ENCODE measurements at places on chromosomes 3 and 15.

DNA sequence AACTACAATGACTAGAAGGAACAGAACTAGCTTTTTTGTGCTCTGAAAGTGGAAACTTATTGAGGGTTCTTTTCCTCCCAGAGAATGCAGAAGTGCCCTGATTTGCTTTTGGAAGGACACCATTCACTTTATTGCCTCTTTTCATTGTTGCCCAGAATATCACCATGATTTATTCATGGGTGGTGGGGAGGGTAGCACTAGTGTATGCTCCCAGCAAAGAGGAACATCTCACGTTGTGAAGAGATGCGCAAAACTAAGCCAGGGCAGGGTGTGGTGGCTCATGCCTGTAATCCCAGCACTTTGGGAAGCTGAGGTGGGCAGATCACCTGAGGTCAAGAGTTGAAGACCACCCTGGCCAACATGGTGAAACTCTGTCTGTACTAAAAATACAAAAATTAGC, 31.4 kb downstream of the FLNB start:
- DNase-seq: no peak

GRCh38 chr15:35813573-35813972, 267.6 kb upstream of the DPH6 start:
- DNase-seq: no peak

GRCh38 chr3:160401291-160402095, 2.0 kb downstream of the SMC4 start:
- DNase-seq: no peak

DNA sequence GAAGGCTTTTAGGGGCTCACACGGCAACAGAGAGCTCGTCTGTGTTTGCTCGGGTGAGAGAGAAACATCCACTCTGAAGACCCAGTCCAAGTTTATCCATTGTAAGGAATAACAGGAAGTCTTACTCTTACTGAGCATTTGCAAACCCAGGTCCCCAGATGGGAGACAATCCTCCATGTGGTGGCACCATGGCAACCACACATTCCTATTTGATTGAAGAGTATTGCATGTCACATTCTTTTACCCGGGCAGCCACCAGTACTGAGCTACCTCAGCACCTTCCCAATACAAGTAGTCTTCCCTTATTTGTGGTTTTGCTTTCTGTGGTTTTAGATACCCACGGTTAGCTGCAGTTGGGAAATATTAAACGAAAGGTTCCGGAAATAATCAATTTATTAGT, 302.9 kb upstream of the RASGRP1 start:
- no peak for DNase-seq

DNA sequence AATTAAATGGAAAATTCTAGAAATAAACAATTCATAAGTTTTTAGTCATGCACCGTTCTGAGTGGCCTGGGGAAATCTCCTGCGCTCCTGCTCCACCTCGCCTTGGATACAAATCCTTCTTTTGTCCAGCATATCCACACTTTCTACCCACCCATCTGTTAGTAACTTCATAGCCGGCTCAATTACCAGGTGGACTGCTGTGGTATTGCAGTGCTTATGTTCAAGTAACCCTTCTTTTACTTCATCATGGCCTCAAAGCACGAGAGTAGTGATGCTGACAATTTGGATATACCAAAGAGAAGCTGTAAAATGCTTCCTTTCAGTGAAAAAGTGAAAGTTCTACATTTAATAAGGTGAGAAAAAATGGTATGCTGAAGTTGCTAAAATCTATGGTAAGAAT, 142.3 kb upstream of the CHL1 start:
- no peak for DNase-seq

DNA sequence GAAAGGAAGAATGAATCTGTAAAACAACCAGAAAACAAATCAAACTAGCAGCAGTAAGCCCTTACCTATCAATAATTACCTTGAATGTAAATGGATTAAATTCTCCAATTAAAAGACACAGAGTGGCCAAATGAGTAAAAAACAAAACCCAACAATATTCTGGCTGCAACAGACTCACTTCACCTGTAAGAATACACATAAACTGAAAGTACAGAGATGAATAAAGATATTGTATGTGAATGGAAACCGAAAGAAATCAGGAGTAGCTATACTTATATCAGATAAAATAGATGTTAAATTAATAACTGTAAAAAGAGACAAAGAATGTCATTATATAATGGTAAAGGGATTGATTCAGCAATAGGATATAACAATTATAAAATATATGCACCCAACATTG, 514.5 kb upstream of the DPPA4 start:
- DNase-seq: no peak

- no peak for DNase-seq
Observed at GRCh38 chr3:168583977-168584376, 488.3 kb upstream of the GOLIM4 start.

DNA sequence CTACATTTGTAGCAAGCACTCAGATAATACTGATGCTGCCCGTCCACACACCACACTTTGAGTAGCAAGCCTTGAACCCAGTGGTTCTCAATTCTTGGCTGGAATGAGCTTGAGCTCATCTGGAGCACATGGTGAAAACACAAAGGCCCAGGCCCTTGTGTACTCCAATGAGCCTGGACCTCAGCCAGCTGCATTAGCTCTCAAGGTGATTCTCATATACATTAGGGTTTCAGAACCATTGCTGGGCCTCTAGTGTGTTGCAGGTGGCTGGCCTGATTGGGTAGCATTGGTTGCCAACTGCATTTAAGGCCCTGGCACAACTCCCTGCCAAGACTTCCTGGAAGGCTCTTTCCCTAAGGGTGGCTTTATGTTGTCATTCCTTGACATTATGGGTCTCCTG, 23.4 kb upstream of the ZFAND6 start:
- no peak for DNase-seq

DNA sequence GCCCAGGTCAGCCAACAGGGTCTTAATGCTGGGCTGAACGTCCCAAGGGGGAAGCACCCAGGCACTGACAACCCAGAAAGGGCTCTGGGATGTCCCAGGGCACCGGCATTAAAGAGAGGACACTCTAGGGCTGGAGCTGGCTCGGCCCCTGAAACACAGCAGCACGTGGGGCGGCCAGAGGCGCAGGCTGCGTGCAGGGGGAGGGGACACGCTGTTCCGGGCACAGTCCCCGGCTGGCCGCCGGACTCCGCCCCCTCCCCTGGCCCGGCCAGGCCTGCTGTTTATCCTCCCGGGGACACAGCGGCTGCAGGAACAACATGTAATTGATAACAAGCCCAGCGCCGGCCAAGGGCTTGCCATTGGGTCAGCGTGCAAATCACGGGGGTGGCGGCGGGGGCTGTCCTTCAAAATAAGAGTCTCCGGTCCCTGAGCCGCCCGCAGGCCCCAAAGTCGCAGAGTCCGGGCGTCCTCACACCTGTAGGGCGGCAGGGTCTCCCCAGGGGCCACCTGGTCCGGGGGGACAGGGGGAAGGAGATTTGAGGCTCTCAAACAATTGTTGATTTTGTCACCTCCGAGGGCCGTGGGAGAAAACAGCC, 1.3 kb downstream of the KLF15 start:
- DNase-seq: no peak

- no peak for DNase-seq
Observed at GRCh38 chr3:42024591-42025351, 62.9 kb upstream of the ULK4 start.

- DNase-seq: no peak
Observed at GRCh38 chr15:47725906-47726305, 8.6 kb downstream of the SEMA6D start.

- no peak for DNase-seq
Observed at GRCh38 chr3:33629219-33629618, 88.8 kb downstream of the CLASP2 start.

GRCh38 chr3:179196700-179197099, 48.5 kb downstream of the PIK3CA start:
- DNase-seq: no peak

GRCh38 chr3:4261406-4261805, 41.8 kb upstream of the SETMAR start:
- DNase-seq: no peak

- no peak for DNase-seq
Observed at GRCh38 chr3:9129365-9129764, 120.1 kb downstream of the SRGAP3 start.

DNA sequence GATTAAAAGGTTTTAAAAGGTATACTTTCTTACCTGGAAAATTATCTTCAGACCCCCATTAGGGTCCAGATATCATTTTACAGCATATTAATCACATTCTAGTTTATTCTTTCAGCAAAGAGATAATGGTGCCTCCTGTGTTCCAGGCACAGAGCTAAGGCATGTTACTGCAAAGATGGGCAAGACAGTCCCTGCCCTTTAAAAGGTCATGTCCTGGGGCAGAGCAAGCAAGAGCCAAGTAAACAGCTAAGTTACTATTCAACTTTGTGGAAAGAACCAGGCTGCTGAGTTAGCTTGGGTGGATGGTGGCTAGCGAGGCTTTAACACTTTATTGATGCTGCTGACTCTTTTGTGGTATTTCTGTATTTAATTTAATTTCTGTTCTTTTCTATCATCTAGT, 75.0 kb downstream of the LRRC28 start:
- DNase-seq: no peak

DNA sequence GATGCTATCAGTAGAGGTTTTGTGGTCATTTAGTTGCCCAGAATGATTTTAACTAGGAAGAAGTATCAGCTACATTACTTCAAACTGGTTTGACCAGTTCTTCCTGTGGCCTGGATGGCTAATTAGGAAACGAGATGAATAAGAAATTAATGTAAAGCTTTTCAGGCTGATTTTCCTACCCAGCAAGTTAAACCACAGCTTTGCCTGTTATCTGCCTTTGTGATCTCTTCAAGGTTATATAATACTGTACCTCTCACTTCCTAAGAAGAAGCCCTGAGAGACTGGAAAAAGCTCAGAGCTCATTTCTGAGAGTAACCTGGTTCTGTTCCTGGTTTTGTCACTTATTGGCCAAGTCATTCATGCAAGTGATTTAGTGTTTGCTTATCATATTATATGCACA, 782.2 kb upstream of the GOLIM4 start:
- no peak for DNase-seq

DNA sequence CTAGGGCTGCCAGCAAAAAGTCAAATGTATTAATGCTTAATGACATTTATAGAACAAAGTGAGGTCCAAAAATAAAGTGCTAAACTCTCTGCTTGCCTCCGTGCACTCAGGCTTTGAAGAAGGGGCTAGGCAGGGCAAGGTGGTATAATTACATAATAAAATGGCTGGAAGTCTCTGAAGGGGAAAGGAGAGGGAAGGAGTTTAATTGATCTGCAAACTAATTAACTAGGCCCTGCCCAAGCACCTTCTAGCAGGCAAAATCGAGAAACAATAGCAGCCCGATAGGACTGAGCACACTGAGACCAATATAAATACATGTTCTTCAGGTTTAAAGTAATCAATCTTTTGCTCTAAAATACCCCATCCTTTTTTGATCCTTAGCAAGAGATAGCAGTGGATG, 13.0 kb downstream of the DIS3L start:
- no peak for DNase-seq

- DNase-seq: no peak
Observed at GRCh38 chr3:149736953-149737205, 15.4 kb downstream of the COMMD2 start.

- no peak for DNase-seq
Observed at GRCh38 chr3:81864272-81864671, 102.8 kb upstream of the GBE1 start.

GRCh38 chr15:31341071-31341470, 14.4 kb downstream of the KLF13 start:
- DNase-seq: no peak

Data from stimulated activated CD4-positive, alpha-beta T cell treated with anti-CD3 and anti-CD28 coated beads, Interleukin-4, amount 100 ng/mL, for 24 hours (primary cell).